AG04450 (cell line): ENCODE measurements at places on chromosomes 12 and 14. TPM values are rescaled to one million over a fixed set of nuclear protein-coding genes. Genes with fewer than 3 reads are reported as not detected.
A peak's percentile ranks its signal among the peaks of the same experiment; 100 is the strongest.

DNA sequence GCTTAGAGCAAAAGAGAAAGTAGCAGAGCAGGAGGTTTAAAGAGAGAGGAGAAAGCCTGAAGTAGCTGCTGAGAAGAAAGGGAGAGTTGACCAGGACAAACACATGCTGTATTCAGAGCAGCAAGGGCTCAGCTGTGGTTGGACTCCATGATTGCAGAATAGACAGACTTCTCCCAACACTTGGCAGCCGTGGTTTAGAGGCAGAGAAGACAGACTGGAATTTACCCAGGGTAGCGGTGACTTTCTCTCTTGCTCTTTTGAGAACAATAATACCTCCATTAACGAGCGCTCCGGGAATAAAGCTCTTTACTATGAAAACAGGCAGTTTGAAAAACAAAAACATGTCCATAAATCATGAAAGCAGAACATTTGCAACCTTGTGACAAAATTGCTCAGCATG lies 21.4 kb upstream of the IGF1 start:
- no peak for DNase-seq

DNA sequence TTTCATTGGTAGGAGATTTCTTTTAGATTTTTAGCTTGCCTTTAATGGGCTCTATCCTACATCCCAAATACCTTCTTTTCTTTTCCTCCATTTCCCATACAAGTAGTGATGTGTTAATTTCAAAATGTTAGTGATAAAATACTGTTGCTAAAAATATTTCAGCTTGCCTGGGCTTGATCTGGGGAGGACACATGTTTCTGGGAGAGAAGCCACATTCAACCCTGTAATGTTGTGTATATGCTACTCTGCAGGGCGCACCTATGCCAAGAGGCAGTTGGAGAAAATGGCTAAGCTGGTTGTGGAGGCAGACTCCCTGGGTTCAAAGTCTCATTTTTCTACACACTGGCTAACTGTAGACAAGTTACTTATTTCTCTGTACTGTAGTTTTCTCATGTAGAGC lies 26.3 kb downstream of the FLRT2 start:
- DNase-seq, result no peak

ADCY4 gene
- polyA plus RNA-seq, result 0.04 TPM in 1 of 2 replicates, not detected in the other

DNA sequence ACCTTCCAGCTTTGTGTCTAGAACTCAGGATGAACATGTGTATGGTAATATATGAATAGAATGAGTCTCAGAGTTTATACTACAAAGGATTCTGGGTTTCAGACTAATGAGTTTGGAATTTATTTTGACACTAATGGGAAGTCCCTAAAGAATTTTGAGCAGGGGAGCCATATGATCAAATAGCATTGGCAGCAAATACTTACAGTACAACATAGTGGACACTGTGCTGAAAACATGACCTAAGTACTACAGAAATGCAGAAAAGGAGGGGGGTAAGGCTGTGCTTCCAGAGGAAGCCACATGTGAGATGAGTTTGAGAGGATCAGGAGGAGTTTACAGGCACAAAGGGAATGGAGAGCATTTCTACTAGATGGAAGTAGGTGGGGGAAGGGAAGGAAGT lies 225.8 kb downstream of the C12orf42 start:
- no peak for DNase-seq

DNA sequence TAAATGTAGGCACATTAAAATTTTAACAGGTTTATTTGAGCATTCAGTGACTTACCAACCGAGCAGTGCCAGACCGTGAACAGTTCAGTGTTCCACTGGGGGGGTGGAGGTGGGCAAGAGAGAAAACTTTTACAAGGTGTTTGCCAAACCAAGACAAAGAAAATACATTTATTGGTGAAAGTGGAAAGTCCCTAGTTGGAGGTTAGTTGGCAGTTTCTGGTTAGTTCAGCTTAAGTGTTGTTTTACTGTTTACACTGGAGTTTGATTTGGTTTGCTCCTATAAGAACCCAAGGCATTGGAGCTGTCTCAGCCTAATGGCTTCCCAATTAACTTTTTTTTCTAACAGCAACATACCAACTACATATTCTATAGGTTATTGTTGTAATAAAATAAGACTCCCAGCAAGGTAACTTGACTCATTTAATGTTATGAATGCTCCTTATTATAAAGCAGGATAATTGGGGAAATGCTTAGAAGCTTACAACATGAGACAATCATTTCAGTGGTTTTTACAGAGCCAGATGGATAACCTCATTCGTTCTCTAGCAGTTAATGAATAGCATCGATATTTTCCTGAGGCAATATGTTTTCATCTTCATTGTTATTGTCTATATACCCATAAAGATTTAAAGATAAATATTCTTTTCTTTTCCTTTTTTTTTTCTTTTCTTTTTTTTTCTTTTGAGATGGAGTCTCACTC lies 115.8 kb downstream of the ETNK1 start:
- no peak for DNase-seq

DNA sequence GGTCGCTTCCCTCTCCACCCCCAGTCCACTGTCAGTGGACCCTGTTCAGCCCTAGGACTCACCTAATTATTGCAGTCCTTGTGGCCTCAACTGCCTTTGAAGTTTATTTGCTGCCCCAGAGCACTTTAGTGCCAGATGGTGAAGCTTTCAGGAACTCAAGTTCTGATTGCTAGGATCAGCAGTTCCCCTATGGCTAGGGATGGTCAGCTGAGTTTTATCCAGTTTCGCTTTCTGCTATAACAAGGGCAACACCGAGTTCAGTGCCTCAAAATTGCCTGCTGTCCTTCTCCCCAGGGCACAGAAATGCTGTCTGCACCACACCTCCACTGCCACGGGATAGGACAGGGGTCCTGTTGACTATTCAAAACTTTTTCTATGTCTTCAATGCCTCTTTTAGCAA lies 295.0 kb downstream of the GPHN start:
- no peak for DNase-seq

- DNase-seq, result no peak
Observed at GRCh38 chr14:74917646-74918081, 5.4 kb downstream of the RPS6KL1 start.

BDKRB2 gene
- 182 and 212 TPM in 2 replicates for polyA plus RNA-seq

TGFB3 gene
- polyA plus RNA-seq, result 3.3 and 3.6 TPM in 2 replicates

GARIN6 gene
- not detected in 2 replicates for polyA plus RNA-seq

DNA sequence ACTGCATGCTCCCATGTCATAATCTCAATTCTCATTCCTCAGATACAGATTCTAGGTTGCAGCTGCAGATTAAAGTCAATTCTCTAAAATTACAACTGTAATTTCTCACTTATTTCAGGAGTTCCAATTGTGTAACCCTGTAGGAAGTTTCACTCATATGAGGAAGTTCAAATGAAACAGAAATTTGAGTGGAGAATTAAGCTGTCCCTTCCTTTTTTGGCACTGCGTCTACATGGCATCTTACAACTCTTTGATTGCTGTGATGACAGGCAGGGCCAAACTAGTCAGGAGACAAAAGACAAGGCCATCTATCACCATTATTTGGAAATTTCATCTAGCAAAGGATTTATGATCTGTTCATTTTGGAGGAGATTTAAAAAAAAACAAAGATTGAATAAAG lies 13.3 kb upstream of the GRIP1 start:
- no peak for DNase-seq

DNA sequence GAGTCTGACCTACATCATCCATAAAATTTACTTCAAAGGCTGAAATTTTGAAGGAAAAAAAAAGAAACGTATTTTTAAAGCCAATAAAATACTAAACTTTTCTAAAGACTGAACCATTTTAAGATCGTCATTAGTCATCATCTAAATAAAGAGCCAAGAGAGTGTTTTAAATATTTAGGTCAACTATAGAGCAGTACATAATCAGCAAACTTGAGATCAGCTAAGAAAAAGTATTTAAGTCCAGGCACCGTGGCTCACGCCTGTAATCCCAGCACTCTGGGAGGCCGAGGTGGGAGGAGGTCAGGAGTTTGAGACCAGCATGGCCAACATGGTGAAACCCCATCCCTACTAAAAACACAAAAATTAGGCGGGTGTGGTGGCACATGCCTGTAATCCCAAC lies 35.5 kb downstream of the HECTD1 start:
- no peak for DNase-seq

SLC5A8 gene
- polyA plus RNA-seq, result not detected in 2 replicates

GPR135 gene
- 1.7 and 2.4 TPM in 2 replicates for polyA plus RNA-seq

- DNase-seq, result peak; percentile 54
Observed at GRCh38 chr14:20327005-20327869, 5.8 kb downstream of the CCNB1IP1 start.

- no peak for DNase-seq
Observed at GRCh38 chr14:74160763-74161162, 76.0 kb downstream of the LIN52 start.

- DNase-seq, result no peak
Observed at GRCh38 chr14:96160076-96160912, 44.3 kb upstream of the BDKRB2 start.

NRXN3 gene
- polyA plus RNA-seq, result 0.96 and 1.1 TPM in 2 replicates

ARHGAP9 gene
- 1.2 TPM in 2 replicates for polyA plus RNA-seq

DNA sequence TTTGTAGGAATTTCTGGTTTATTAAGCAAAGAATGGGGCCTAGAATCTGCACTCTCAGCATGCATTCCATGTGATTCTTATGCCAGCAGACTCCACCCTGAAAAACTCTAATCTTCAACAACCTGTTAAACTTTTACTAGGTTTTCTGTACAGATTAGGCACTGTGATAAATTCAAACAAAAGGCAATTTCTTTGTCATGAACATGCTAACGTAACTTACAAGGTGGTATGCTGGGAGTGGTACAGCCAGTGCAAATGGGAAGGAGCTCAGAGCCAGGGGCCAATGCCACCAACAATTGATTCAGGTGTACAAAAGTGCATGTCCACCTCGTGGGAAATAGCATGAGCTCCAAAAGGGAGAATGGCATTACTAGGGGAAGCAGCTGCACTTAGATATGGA lies 83.0 kb downstream of the PPFIBP1 start:
- DNase-seq, result no peak

DUSP16 gene
- polyA plus RNA-seq, result 11.1 and 12.8 TPM in 2 replicates

GRCh38 chr12:111812881-111813741 lies 28.9 kb upstream of the MAPKAPK5 start:
- peak; percentile 51 for DNase-seq

DNA sequence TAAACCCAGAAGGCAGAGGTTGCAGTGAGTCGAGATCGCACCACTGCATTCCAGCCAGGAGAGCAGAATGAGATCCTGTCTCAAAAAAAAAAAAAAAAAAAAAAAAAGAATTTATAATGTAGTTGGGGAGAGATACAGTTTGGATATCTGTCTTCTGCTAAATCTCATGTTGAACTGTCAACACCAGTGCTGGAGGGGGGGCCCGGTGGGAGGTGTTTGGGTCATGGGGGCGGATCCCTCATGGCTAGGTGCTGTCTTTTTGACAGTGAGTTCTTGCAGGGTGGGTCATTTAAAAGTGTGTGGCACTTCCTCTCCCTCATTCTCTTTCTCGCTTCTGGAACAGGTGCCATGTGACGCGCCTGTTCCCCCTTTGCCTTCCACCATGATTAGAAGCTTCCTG lies 32.8 kb downstream of the CLIP1 start:
- no peak for DNase-seq

DBX2 gene
- not detected in 2 replicates for polyA plus RNA-seq

DNA sequence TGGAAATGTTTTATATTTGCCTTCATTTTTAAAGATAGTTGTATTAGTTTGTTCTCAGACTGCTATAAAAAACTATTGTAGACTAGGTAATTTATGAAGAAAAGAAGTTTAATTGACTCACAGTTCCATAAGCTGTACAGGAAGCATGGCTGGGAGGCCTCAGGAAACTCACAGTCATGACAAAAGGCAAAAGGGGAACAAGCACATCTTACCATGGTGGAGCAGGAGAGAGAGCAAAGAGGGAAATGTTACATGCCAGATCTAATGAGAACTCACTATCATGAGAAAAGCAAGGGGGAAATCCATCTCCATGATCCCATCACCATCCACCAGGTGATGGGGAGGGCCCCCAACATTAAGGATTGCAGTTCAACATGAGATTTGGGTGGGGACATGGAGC lies 35.5 kb upstream of the UNC79 start:
- no peak for DNase-seq

TAS2R31 gene
- 0.51 and 0.60 TPM in 2 replicates for polyA plus RNA-seq

LTB4R2 gene
- 0.91 and 0.93 TPM in 2 replicates for polyA plus RNA-seq

GRCh38 chr12:5456906-5457305 lies 25.0 kb downstream of the NTF3 start:
- peak; percentile 57 for DNase-seq

DNA sequence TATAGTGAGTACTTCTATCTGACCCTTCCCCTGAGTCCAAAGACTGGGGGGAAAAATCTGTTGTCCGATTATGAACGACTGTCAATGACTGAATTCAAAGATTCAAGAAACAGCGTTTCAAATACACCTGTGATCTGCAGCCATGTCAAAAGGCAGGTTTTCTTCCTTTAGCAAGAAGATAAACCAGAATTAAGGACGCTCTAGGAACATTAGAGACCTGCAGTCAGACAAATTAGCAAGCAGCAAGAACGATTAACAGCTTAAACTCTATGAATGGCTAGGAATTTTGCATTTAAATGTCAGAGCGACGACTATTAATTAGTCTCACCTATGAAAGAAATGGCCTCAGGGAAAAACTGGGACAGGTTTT lies 2.1 kb downstream of the DUSP6 start:
- no peak for DNase-seq

LGALS3 gene
- polyA plus RNA-seq, result 303 and 383 TPM in 2 replicates

DNA sequence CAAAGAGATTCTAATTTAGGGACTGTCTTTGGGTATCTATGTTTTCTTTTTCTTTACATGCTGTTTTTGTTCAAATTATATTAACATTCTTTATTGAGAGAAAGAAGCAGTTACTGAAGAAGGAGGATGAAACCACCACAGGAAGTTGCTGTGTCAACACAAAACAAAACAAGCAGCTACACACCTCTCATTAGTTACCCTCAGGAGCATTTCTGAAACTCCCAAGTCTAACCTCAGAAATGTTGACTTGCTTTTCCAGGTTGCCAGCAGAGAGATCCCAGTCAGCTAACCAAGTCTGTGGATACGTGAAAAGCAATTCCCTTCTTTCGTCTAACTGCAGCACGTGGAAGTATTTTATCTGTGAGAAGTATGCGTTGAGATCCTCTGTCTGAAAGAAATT lies 33.5 kb downstream of the CLEC1A start:
- DNase-seq, result no peak

DNA sequence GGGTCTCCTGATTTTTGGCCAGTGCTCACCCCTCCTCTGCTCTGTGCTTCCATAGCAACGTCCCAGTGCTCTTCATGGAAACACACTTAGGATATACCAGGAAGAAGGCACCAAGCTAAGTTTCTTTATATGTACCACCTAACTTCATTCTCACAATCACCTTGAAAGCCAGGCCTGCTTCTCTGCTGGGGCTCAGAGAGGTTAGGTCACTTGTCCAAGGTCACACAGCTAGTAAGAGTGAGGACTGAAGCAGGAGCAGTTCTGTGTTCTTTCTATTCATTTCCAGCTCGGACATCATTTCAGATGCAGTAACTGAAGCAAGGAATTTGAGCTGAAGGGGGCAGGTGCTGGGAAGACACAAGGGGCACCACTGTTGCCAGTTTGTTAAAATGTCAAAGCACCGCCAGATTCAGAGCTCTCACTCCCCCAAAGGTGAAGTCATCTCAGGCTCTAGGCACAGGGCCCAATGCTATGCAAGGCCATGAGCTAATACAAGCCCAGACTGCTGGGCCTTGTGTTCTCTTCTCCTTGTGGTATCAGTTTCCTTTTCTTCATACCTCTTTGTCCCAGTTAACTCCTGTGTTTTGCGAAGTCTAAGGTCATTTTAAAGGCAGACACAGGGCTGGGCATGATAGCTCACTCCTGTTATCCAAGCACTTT lies 19.7 kb upstream of the YY1 start:
- DNase-seq, result no peak
